WTC11 (cell line): ENCODE measurements at places on chromosomes 12 and 14. TPM values are rescaled to one million over a fixed set of nuclear protein-coding genes. Genes with fewer than 3 reads are reported as not detected.
A peak's percentile ranks its signal among the peaks of the same experiment; 100 is the strongest.

DNA sequence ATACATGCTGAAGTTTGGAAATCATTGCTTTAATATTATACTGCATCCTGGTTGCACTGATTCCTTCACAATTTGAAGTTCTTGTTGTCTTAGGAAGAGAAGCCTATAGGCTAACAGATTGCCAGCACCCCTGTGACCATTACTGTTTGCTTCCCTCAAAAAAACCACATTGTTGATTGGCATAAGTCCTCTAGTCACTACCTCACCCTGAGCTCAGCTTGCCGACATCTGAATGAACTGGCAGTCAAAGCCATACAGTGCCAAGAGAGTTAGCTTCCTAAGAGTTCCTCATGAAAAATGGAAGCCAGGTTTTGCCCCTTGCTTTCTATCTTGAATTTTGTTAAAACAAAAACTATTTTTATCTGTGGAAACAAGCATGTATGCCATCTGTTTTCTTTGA lies 276.1 kb downstream of the SYT1 start:
- DNase-seq, result no peak

- no peak for DNase-seq
Measured at GRCh38 chr12:88272456-88272855, 130.3 kb downstream of the TMTC3 start.

- no peak for DNase-seq
Measured at GRCh38 chr12:45613296-45613695, 116.2 kb upstream of the ARID2 start.

NDUFB1 gene
- total RNA-seq, result 114 to 121 TPM (median 116 TPM) in 3 replicates

DNA sequence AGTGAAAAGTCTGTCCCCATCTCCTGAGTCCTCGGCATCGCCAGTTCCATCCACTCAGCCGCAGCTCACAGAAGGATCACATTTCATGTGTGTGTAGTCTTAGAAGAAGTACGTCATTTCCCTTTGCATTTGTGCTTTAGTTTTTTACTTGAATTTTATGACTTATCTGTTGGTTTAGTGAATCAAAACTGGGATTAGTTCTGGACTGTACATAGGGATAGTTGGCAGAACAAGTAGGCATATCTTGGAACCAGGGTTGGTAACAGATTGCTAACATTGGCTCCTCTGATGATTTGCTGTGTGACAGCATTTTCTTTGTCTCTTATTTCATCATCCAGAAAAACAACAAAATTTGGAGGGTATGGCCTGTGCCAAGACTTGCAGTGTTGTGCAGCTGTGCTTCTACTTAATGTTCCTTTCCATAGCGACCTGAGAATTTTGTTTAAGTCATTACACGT lies 69.6 kb upstream of the AEBP2 start:
- no peak for DNase-seq

NFE2 gene
- 2.4 to 3.0 TPM (median 3.0 TPM) in 3 replicates for total RNA-seq

NKX2-1 gene
- 0.16 to 0.18 TPM in 2 of 3 replicates, not detected in the other for total RNA-seq

CD69 gene
- total RNA-seq, result 0.34 to 0.60 TPM (median 0.42 TPM) in 3 replicates

- DNase-seq, result no peak
Measured at GRCh38 chr14:74929242-74929641, 6.2 kb upstream of the RPS6KL1 start.

- DNase-seq, result no peak
Measured at GRCh38 chr12:122457627-122458026, 35.2 kb upstream of the CLIP1 start.

DNA sequence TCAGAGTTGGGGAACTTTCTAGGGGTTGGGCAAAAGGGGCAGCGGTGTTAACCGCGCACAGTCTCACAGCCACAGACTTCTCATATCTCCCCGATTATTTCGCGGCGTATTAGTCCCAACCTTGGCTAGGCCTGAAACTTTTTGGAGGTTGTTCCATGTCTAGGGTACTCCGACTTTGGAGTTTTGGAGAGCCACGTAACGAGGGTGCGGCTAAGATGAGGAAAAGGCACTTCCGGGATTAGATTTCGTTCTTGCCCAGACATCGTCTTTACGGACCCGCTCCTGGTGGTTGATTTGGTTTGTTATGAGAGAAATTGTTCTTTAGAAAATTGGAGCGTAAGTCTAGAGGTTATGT lies 513 bp downstream of the CCNK start:
- no peak for DNase-seq

- DNase-seq, result no peak
Measured at GRCh38 chr12:113469224-113469948, 2.3 kb downstream of the LHX5 start.

KNTC1 gene
- total RNA-seq, result 78.3 to 85.1 TPM (median 83.4 TPM) in 3 replicates

- DNase-seq, result no peak
Measured at GRCh38 chr14:61841145-61841544, 78.9 kb downstream of the SNAPC1 start.

GRCh38 chr14:81765651-81766275 lies 232.1 kb upstream of the SEL1L start:
- DNase-seq, result no peak

ACAD10 gene
- total RNA-seq, result 29.1 to 37.5 TPM (median 37.1 TPM) in 3 replicates

- no peak for DNase-seq
Measured at GRCh38 chr12:25694072-25694471, 141.0 kb upstream of the LMNTD1 start.

DNA sequence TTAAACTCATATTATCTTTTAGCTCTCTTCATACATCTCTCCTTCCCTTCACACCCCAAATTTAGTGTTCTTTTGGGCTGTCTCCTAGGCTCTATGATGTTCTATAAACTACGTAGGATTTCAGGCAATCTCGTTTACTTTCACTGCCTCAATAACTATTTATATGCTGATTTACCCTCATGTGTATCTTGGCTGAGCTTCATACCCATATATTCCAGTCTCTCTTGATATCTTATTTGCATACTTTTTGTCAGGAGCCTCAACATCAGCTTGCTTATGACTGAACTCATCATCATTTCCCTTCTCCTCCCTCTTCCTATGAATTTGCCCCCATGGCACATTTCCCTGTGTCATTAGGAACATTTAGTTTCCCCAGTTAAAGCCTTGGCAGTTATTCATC lies 262.1 kb upstream of the FBXO33 start:
- DNase-seq, result no peak

TBX3 gene
- total RNA-seq, result 0.89 to 2.2 TPM (median 0.92 TPM) in 3 replicates

PTGDR gene
- total RNA-seq, result 0.09 to 0.24 TPM (median 0.11 TPM) in 3 replicates

DNA sequence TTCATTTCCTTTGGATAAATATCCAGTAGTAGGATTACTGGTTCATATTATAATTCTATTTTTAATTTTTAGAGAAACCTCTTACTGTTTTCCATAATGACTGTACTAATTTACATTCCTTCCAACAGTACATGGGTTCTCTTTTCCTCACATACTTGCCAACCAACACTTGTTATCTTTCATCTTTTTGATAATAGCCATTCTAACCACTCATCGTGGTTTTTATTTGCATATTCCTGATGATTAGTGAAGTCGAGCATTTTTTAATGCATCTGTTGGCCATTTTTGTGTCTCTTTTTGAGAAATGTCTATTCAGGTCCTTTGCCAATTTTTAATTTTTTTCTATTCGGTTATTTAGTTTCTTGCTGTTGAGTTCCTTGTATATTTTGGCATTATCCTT lies 457.7 kb upstream of the PDE3A start:
- DNase-seq, result no peak

DNA sequence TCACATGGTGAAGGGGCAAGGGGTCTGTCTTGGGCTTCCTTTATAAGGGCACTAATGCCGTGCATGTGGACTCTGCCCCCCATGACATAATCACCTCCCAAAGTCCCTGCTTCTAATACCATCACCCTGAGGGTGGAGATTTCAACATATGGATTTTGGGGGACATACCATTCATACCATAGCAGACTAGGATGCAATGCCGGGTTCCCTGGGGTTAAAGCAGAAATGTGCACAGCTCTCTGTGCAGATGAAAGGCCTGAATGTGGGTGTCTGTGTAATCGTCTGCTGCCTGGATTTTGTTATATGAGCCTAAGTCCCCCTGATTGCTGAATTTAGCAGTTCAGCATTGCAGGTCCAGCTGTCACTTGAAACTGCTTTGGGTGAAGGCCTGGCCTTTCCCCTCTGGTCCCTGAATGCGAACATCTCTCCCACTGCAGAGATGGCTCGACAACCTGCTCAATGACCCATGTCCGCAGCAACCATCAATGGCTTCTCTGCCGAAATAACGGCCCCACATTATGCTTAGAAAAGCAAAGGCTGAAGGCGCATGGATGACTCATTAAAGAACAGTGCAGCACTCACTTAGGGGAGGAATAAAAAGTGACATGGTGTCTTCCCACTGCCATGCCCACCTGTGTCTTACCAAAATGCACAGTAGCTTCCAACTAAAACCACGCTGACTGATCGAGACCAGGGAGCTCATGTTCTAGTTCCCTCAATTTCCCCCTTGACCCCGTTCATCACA lies 286.3 kb downstream of the DPF3 start:
- no peak for DNase-seq

CYP27B1 gene
- 2.1 to 3.2 TPM (median 2.8 TPM) in 3 replicates for total RNA-seq

TTC9 gene
- total RNA-seq, result 21.4 to 26.2 TPM (median 22.5 TPM) in 3 replicates

DNA sequence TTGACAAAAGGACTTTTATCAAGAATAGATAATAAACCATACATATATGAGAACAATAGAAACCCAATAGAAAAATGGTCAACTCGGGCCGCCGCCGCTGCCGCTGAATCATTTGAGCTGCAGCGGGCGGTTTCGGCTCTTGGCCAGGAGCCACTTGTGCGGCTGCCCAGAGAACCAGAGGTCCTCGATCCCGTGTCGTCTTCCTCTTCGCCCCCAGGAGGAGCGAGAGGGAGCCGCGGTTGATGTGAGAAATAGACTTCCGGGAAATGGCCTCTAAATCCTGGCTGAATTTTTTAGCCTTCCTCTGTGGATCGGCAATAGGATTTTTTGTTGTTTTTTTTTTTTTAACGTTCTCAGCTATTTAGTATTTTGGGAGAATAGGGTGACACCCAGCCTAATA lies 44.8 kb downstream of the CPSF6 start:
- peak; percentile 70 for DNase-seq

- no peak for DNase-seq
Measured at GRCh38 chr14:20413744-20414082, 412 bp upstream of the TEP1 start.

DNA sequence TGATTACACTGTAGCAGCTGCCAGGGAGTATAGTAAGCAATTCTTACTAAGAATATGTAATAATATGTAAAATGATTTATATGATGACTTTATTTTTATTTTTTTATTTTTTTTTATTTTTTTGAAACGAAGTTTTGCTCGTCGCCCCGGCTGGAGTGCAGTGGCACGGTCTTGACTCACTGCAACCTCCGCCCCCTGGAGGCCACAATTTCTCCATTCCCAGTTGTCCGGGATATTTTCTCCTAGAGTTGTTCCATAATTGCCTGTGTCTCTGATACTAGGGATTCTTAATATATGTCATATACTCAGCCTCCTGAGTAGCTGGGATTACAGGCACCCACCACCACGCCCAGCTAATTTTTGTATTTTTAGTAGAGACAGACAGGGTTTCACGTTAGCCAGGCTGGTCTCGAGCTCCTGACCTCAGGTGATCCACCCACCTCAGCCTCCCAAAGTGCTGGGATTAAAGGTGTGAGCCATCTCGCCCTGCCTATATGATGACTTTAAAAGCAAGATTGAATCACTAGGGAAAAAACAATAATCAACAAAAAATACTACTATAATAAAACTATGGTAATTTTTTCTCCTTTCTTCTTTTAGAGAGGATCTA lies 12.2 kb upstream of the ITPR2 start:
- DNase-seq, result peak; percentile 67

GRCh38 chr12:130334937-130335336 lies 2.8 kb upstream of the PIWIL1 start:
- no peak for DNase-seq

GRCh38 chr12:111412830-111413441 lies 7.2 kb downstream of the SH2B3 start:
- DNase-seq, result no peak

DNA sequence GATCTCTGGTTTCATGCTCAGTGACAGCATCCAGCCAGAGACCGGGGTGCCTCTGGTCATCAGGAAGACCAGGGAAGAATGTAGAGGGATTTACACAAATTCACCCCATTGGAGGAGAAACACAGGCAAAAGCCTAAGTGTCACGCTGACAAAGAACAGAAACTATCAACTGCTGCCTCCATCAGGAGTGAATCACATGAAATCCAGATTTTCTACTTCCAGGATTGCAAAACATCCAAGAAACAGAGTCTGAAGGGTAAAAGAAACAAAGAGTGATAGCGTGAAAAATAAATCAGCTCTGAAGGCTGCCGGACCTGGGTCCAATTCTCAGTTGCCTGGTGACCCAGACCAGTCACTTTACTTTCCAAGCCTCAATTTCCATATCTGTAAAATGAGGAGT lies 136.1 kb upstream of the MAP1LC3B2 start:
- DNase-seq, result no peak

GRCh38 chr14:88247228-88247627 lies 75.8 kb downstream of the KCNK10 start:
- no peak for DNase-seq

CCDC60 gene
- 0.57 to 1.1 TPM (median 0.82 TPM) in 3 replicates for total RNA-seq
